ENCODE measurements at places on chromosomes 16 and 17.

DNA sequence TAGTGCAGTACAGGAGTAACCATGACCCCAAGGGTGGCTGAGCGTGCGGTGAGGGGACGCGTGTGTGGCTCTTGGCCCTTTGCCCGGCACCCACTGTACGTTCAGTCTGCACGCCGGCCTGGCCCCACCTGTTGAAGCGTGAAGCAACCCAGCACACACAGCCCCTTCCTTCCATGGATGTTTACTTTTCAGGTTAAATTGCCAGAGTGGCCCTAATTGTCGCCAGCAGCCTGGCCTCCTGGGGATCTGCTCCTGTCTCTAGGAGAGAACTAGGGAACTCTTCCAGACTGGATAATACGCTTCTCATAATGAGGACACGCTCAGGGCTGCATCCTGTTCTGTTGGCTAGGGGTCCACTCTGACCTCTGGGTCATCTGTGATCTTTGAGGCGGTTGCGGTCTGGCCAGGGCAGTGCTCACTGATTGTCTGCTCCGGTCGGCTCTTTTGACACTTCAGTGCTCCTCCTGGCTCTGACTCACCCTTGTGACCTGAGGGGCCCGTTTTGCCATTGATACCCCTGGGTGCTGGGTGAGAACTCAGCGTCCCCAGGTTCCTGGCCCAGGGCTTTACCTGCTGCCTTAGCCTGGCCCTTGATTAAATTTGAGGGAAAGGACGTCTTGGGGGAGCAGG lies 27.7 kb downstream of the TPSG1 start:
- no peak for DNase-seq

DNA sequence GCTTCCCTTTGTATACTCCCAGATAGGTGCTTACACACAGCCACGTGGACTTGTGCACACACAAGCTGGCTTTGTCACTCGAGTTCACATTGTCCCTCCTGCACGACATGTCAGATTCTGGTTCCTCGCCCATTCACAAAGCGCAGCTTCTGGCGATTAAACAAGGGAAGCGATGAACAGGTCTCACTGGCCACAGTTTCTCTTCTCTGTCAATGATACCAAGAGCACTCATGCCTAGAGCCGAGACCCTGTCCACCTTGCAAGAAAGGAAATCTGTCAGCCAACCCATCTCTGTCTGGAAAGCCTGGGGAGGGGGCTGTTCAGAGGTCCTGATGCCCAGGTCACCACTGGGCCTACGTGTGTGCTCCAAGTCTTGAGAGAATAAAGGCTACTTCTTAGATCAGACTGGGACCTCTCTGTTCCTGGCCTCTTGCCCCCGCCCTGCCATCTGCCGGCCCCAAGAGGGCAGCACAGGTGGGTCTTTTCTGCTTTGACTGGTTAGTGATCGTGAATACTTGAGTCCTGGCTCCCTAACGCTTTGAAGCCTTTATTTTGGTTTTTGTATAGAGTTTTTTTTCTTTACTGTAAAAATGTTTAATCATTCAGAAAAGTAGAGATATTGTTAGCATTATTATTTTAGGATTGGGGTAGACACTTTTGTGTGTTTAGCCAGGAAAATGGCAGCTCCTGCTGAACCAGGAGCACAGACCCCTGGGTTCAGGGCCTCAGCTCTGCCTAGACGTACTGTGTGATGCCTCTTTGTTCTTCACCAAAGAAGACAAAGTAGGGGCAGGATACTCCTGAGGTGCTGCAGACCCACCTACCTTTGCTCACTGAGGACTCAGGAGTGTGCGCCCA lies 104.7 kb downstream of the MRM1 start:
- no peak for DNase-seq

GRCh38 chr17:70622368-70623260 lies 453.3 kb downstream of the KCNJ2 start:
- DNase-seq, result no peak

DNA sequence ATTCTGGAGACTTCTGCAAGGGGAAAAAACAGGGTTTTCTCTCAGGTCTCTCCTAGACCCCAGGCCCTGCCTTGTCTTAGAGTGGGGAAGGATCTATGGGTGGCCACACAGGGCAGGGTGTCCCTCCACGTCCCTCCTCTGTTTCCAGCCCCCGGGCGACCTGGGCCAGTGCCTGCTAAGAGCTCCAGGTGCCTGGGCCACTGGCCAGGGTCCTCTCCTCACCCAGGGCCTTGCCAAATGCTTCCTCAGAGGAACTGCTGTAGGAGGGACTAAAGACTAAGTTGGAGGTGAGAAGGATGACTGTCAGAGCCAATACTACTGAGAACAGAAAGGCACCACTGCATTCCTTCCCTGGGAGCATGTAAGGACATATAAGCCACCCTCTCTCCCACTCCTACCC lies 11.4 kb downstream of the NOS2 start:
- no peak for DNase-seq

- DNase-seq, result no peak
Observed at GRCh38 chr17:6755731-6756184, at the start of gene XAF1. TSS of gene XAF1 (plus strand) at chr17:6756046. CDS start at chr17:6756079, 33 bp downstream.

- no peak for DNase-seq
Observed at GRCh38 chr17:75571885-75572215, 15.8 kb upstream of the MYO15B start.

GRCh38 chr17:43853546-43853945 lies 6.6 kb downstream of the CD300LG start:
- no peak for DNase-seq

GRCh38 chr16:13919330-13919682 lies 648 bp upstream of the ERCC4 start:
- DNase-seq, result no peak

- DNase-seq, result no peak
Observed at GRCh38 chr17:38585056-38585917, 20.5 kb downstream of the SRCIN1 start.

DNA sequence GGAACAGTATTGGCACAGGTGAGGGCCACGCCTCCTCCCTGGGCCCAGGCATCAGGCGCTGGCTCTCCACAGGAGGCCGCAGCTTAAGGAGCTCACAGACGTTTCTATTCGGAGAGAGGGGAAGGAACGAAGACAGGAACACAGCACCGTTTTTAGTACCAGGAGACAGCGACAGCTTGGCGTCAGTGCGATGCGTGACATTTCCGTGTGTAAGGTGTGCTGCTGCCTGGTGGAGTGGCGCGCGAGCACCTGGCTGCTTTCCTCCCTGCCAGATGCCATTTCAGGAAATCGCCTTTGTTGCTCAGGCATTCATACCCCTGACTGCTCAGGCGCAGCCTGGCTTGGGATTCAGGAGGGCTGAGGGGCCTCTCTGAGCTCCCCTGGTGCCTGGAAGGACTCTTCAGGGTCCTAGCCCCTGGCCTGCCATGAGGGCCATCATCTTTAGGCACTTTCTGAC lies 367.5 kb downstream of the CPPED1 start:
- no peak for DNase-seq

DNA sequence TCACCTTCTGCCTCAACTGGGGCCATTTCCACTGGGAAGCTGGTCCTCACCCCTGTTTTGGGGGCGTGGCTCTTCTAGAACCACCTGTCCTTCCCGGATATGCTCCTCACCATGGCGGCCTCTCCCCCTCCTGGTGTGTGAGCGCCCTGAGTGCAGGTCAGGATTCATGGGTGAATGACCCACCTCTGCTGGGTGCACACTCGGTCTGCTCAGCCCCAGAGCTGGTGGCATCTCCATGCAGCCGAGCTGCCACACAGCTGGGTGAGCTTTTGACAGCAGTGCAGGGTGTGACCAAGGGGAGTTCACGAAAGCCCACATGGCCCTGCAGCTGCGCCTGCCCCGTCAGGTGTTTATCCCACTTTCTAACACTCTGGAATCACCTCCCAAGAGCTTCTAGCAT lies 27.3 kb downstream of the GRIN2C start:
- no peak for DNase-seq

DNA sequence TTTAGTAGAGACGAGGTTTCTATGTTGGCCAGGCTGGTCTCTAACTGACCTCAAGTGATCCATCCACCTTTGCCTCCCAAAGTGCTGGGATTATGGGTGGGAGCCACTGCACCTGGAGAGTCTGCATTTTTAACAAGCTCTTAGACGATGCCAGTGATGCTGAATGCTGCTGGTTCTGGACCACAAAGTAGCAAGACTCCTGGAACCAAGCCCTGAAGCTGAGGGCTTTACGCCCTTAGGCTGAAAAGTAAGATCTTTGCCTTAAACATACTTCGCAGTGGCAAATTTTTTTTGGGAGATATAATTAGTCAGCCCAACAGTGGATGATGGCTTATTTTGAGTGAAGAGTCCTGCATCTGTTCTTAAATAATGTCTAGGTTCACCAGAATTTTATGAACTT lies 14.0 kb downstream of the METTL9 start:
- no peak for DNase-seq

GRCh38 chr17:61834610-61835009 lies 28.7 kb downstream of the BRIP1 start:
- DNase-seq, result no peak

DNA sequence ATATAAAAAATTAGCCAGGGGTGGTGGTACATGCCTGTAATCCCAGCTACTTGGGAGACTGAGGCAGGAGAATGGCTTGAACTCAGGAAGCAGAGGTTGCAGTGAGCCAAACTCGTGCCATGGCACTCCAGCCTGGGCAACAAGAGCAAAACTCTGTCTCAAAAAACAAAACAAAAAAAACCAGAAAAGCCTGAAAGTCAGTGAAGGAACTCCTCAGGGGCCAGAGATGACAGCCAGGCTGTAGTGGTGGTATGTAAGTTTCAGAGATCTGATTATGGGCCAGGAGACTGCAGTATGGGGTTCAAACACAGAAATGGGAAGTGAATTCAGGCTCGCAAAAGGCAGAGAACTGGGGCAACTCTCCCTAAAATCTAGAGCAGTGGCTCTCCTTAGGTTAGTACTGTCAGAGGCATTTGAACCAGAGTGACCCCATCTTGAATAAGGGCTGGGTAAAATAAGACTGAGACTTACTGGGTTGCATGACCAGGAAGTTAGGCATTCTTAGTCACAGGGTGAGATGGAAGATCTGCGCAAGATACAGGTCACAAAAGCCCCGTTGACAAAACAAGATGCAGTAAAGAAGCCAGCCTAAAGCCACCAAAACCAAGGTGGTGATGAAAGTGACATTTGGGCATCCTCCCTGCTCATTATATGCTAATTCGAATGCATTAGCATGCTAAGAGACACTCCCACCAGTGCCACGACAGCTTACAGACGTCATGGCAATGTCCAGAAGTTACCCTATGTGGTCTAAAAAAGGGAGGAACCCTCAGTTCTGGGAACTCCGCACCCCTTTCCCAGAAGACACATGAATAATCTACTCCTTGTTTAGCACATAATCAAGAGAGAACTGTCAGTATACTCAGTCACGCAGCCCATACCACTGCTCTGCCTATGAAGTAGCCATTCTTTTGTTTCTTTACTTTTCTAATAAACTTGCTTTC lies 120.2 kb upstream of the XYLT1 start:
- no peak for DNase-seq

DNA sequence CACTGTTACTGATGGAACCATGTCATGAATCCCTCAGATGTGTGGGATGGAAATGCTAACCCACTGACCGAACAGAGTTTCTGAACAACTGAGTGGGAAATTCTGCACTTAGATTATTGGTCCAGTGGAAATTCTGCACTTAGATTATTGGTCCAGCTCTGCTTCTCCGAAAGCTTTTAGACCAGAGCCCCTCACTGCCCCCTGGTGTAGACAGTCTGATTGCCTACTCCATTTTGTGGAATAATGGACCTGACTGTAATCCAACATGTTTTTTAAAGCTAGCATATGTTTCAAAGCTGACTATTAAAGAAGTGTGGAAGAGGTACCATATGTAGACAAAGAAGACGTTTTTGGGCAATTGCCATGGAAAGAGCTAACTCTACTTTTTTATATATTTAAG lies 50.3 kb upstream of the TBX2 start:
- no peak for DNase-seq

- DNase-seq, result peak; percentile 81
Observed at GRCh38 chr16:4288148-4288921, 15.5 kb upstream of the TFAP4 start.

- DNase-seq, result no peak
Observed at GRCh38 chr17:81586096-81586495, 33.9 kb upstream of the FAAP100 start.

- no peak for DNase-seq
Observed at GRCh38 chr16:57297856-57298255, 13.4 kb upstream of the PLLP start.

DNA sequence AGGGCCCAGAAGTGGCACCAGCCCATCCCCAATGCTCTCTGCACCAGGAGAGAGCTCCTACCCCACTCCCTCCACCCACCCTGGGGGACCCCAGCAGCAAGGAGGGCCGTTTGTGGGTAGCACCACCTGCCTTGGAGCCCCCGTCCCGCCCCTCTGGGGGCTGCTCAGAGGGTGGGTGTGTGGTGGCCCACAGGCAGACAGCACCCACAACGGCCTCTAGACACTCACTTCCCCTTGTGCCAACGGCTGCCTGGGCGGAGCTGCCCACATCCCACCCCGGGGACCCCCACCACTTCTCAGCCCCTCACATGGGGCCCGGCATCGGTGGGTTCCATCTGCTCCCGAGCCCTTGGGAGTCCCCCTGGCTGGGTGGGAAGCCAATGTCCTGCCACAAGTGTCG lies 33.3 kb downstream of the BAHCC1 start:
- DNase-seq, result no peak

DNA sequence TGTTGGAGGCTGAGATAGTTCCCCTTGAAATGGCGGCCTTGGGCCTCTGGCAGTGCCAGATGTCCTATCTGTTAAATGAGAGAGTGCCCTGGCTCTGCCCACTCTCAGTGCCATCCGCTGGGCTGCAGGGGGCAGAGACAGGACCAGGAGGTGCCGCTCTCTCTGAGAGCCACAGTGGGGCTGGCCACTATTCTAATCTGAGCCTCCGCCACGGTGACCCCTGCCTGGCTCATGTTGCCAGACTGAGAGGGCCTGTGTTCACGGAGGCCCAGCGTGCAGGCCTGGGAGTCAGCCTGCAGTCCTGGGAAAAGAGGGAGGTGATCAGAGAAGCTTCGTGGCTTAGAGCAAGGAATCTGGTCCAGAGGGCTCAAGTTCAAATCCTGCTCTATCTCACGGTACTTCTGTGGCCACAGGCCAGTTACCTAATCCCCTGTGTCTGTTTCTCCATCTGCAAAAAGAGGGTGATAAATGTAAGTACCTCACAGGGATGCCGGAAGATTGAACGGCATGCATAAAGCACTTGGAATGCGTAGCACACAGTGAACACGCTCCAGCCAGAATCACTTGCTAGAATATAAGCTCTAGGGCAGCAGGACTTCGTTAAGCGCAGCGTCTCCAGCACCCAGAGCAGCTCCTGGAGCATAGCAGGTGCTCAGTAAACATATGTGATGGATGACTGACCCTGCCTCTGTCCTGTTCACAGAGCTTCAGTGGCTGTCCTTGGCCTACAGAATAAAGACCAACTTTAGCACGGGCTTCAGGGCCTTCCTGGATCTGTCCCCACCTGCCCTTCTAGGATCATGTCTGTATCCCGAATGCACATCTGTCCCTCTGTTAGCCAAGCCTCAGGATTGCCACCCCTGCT lies 6.3 kb downstream of the ATP2A3 start:
- DNase-seq, result no peak
